ENCODE measurements at places on chromosomes 7 and 10.

DNA sequence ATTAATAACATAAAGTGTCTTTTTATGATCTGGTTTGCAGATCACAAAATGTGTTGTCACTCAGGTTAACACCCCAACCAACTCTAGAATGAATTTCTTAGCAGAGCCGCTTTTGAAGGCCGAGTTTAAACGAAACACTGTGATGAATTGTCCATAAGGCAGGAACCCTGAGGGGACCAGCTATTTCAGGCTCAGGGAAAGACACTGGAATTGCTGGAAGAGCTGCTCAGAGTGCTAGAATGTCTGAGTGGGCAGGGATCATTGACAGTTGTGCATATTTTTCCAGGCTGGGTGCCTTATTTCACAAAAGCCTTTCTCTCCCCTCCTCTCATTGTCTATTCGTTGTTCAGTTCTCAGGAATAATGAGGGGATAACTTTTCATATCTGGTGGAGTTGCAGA is 68.7 kb upstream of the PRKG1 start:
- DNase-seq, result no peak

- no peak for DNase-seq
Observed at GRCh38 chr7:29113384-29114102, 32.8 kb downstream of the CPVL start.

GRCh38 chr10:122207596-122207995 is 63.5 kb upstream of the BTBD16 start:
- DNase-seq, result no peak

GRCh38 chr10:128751284-128751683 is 625.1 kb upstream of the MKI67 start:
- DNase-seq, result no peak

DNA sequence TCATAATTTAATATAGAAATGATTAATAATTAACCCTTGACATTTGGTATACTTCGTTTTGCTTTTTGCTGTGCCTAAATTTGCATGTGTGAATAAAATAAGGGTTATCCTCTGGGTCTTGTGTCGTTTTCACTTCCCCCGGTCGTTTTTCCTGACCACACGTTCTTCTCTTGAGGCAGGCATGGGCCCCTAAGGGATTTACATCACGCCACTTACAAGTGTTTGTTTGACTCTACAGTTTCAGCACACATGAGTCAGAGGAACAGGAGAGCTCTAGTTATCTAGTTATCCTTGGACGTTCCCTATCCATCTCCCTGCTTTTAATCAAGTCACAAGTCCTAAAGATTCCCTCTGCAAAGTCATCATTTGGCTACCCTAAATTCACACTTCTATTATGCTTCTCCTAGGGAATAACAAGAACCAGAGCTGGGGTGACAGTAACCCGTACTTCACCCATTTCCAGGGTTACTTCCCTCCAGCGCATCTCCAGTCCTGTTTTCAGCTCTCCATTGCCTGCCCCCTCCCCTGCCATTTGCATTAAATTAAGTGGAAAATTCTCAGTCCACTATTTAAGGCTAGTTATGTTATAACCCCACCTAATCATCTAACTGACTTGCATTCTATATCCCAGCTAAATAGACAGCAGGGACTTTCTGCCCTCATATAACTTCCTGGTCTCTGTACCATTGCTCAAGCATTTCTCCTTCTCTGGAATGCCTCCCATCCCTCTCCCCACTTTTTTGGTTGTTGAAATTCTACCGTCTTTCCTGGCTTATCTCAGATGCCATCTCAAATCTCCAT is 206.9 kb downstream of the PTEN start:
- no peak for DNase-seq

DNA sequence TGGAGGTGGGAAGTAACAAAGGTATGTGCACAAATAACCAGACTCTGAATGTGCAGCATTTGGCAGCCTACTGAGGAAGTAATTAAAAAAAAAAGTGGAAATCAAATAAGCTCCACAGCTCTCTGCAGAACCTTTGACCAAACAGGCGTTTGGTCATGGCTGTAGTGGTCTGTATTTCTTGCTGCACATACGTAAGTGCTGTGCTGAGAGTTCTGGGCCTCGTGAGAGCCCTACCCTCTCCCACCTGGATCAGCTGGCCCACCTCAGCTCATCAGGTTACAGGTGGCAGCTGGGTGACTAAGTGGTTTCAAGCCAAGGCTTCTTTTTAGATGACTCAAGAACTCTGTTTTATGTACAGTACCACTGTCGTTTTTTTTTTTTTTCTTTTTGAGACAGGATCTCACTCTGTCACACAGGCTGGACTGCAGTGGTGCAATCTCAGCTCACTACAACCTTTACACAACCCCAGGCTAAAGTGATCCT is 178.2 kb upstream of the KLF6 start:
- no peak for DNase-seq

- DNase-seq, result no peak
Observed at GRCh38 chr7:157616426-157616825, 279.6 kb downstream of the DNAJB6 start.

DNA sequence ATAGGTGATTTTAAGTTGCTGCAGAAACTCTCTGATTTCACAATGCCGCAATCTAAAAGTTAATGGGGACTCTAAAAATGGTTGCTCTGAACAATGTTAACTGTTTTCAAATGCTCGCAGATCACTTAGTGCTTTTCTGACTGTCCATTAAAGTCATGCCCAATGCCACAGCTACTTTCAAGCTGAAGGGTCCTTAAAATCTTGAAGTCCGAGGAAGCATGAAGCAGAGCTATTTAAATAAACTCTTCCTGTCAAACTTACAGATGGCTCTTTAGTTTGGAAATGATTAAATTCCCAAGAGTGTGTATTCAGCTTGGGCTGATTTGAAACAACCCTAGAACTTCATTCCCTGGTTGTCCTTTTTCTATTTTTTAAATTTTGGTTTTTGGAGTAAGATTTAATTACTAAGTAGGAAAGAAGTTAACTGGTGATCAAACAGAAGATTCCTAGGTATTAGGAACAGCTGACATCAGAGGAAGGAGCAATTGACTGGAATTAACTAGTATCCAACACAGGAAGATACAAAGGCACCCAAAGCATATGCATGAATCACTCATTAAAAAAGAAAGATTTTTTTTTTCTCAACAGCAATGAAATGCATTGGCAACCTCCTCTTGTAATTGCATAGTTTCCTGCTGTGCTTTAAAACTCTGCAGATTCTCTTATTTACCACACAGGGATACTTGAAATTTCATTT is 105.1 kb downstream of the NRP1 start:
- no peak for DNase-seq

- no peak for DNase-seq
Observed at GRCh38 chr7:144102041-144102440, 7.3 kb upstream of the OR2A2 start.

DNA sequence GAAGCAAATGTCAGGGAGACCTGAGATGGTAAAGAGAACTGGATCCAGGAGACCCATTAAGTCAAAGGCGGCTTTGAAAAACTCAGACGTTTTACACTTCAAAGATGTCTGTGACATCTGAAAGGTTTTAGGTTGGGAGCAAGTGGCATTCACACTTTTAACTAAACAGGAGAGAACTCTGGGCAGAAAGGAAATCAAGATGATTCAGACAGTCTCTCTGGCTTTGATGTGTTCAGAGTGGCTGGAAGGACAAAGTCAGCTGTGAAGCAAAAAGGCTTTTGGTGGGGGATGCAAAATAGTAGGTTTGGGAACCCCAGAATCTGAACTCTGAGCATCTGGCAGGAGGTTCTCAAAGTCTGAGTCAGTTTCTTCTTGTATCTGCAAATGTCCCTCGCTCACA is 66.6 kb downstream of the PRKCQ start:
- no peak for DNase-seq

DNA sequence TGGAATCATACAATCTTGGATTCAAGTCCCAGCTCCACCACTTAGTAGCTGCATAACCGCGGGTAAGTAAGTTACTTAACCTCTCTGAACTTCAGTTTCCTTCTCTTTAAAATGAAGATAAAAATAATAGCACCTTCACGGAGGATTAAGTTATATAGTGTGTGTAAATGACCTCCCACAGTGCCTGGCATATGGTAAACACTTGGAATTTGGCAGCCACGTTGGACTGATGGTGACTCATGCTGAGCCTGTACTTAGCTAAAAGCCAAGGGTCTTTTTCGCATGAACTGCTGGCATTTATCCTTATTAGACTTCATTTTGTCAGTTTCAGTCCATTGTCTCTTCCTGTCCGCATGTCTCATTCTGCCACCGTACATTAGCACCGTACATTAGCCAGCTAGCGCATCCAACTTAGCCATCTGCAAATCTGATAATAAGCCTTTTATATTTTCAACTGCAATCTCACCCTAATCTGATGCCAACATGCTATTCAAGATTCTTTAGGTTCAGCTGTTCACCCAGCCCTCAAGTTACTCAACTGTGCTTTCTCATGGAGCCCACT is 11.2 kb downstream of the SLC13A4 start:
- DNase-seq, result no peak

- DNase-seq, result no peak
Observed at GRCh38 chr10:98417973-98418664, 3.1 kb upstream of the PYROXD2 start.

DNA sequence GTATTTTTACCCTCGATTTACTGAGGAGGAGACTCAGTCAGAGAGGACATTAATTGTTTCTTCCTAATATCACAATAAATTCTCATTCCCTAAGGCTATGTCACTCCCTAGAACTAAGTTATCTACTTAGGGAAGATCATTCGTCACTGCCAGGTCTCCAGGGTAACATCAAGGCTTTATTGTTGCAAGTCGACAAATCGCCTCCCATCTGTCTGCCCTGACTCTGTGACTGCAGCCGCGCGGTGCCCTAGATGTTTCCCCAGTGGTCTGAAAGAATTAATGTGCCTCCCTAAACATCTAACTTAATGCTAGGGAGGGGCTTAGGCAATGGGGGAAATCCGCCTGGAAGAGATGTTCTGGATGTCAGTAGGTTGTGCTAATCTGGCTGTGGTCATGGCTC is 558.8 kb upstream of the C7orf33 start:
- DNase-seq, result no peak

GRCh38 chr10:77398558-77398957 is 239.1 kb downstream of the KCNMA1 start:
- no peak for DNase-seq

GRCh38 chr7:156307193-156307592 is 333.4 kb upstream of the RNF32 start:
- DNase-seq, result no peak

- DNase-seq, result no peak
Observed at GRCh38 chr7:107658467-107658866, 2.2 kb upstream of the SLC26A4 start.

GRCh38 chr10:72638586-72639440 is 12.9 kb upstream of the MICU1 start:
- DNase-seq, result no peak

DNA sequence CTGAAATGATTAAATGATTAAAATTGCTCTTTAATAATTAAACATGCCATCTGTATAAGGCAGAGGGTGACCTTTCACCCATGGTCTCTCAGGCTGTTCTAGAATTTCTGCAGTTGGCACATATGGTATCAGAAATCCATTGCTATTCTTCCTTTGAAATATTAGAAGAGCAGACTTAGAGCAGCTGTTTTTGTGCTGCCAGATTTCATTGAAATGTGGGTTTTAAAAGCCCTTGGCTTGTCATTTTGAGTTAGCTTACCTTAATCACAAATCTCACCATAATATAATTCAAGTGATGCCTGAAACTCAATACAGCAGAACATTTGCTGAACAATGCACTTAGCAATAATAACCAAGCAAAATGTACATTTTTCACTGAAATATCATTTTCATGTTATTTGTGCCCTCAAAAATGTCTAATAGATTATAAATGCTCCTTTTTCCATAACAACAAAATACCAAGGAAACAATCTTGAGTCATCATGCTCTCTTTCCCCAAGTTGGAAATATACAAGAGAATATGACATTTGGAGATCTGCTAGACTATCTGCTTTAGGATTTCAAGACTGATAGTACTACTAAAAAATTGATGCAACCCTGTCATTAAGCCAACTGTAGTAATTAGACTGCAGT is 16.1 kb upstream of the PTTG1IP2 start:
- DNase-seq, result no peak

- peak; percentile 38 for DNase-seq
Observed at GRCh38 chr10:6089334-6090219, 743 bp downstream of the RBM17 start.

DNA sequence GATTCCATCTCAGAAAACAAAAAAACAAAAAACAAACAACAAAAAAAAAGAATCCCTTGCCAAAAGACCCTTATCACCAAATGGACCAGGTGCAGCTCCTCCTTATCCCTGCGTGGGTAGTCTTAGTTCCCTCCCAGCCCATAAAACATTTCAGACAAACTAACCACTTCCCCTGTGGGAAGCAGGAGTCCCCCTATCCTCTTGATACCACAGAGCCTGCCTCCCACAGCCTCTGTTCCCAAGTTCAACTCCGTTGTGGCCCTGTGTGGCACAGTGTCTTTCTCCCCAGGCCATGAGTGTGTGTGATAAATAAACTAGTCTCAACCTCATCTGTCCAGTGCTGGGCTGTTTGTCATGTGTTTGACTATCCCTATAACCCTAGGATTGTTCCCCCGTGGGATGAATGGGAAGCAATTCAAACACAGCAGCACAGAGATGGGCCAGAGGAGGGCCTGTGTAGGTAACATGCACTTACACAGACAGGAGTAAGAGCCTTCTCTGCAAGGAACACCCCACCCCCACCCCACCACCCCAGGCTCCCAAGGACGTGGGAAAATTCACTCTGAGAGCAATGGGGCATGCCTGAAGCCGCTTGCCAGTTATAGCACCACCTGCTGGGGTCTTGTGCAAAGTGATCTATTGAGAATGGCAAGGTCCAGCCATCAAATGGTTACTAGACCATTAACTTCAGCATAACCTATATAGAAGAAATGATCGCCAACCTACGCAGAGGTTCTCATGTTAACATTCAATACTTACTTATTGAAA is 147.1 kb upstream of the GHITM start:
- DNase-seq, result peak; percentile 18

- DNase-seq, result peak; percentile 8
Observed at GRCh38 chr10:28722065-28722803, 44.9 kb downstream of the BAMBI start.

- no peak for DNase-seq
Observed at GRCh38 chr10:105075031-105075430, 433.9 kb downstream of the SORCS3 start.

- DNase-seq, result no peak
Observed at GRCh38 chr10:133390597-133391248, 3.2 kb upstream of the MTG1 start.

- DNase-seq, result no peak
Observed at GRCh38 chr10:113560071-113560470, 7.2 kb downstream of the HABP2 start.

- no peak for DNase-seq
Observed at GRCh38 chr7:158062661-158063060, 525.0 kb downstream of the PTPRN2 start.
